G401 (cell line): ENCODE measurements at places on chromosomes 5 and 9.

DNA sequence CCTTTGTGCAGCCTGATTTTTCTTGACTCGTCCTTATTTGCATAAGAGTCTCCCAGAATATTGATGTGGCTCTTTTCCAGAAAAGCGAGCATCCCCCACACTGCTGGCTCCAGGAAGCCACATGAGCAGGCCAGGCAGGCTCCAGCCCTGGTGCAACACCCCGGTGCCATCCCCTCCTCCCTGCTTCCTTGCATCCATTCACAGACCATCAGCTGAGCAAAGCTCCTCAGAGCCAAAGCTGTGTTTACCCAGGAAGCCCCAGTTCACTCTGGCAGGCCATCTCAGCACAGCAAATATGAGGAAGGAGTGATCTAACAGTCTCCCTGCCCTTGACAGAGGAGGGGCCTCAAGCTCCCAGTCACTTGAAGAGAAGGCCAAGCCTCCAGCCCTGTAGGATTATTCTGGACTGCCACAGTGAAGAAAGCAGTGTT is 34.4 kb downstream of the INSYN2B start:
- DNase-seq = peak; percentile 32

- no peak for DNase-seq
Observed at GRCh38 chr5:132013711-132014110, 2.3 kb upstream of the ACSL6 start.

DNA sequence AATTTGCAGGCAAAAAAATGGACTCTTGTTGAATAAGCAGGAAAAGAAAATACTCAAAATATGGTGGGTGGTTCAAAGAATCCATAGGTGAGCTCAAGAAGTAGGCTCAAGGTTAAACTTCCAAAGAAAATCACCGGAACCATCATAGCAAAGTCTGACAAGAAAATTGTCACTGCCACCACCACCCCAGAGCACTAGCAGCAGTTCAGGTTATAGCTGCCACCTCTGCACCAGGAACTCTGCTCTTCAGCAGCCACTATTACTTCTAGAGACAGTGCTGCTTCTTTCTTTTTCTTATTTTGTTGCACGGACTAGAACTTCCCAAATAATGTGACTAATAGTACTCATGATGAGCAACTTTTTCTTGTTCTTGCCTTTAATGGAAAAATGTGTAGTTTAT is 70.3 kb downstream of the SPEF2 start:
- no peak for DNase-seq

GRCh38 chr9:121735065-121735792 is 83.8 kb downstream of the DAB2IP start:
- DNase-seq = peak; percentile 59

- DNase-seq = no peak
Observed at GRCh38 chr5:179767496-179768100, 26.2 kb upstream of the LTC4S start.

DNA sequence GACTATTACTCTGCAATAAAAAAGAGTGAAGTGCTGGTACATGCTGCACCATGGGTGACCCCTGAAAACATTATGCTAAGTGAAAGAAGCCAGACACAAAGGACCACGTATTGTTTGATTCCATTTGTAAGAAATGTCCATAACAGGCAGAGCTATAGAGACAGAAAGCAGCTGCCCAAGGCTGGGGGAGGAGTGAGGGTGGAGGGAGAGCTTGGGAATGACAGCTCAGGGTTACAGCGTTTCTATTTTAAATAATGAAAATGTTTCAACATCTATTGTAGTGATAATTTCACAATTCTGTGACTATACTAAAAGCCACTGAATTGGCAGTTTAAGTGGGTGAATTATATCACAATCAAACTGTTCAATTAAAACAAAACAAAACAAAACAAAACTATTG is 81.7 kb downstream of the MYO10 start:
- no peak for DNase-seq

- DNase-seq = no peak
Observed at GRCh38 chr5:80187421-80188090, 68.3 kb downstream of the SERINC5 start.
